ENCODE measurements at places on chromosomes 6 and 20. TPM values are rescaled to one million over a fixed set of nuclear protein-coding genes. Genes with fewer than 3 reads are reported as not detected.
A peak's percentile ranks its signal among the peaks of the same experiment; 100 is the strongest.

DNA sequence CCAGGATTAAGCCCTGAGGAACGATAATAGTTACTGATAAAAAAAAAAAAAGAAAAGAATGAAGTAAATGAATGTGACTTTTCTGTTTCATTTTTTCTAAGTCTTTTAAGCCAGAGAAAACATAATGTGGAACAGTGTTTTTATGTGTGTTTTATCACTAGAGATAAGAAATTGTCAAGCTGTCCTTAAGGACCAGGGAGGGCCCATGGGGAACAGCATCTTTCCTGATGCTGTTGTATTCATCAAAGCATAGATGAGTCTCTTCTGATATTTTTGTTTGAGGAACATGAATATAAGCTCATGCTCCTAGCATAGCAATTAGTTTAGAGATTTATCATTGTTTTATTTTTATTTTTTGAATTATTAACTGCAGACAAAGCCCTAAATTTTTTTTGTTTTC is 150.2 kb downstream of the LAMA2 start:
- DNase-seq: no peak

Gene ATP5F1E
- 84.0 TPM for total RNA-seq

DNA sequence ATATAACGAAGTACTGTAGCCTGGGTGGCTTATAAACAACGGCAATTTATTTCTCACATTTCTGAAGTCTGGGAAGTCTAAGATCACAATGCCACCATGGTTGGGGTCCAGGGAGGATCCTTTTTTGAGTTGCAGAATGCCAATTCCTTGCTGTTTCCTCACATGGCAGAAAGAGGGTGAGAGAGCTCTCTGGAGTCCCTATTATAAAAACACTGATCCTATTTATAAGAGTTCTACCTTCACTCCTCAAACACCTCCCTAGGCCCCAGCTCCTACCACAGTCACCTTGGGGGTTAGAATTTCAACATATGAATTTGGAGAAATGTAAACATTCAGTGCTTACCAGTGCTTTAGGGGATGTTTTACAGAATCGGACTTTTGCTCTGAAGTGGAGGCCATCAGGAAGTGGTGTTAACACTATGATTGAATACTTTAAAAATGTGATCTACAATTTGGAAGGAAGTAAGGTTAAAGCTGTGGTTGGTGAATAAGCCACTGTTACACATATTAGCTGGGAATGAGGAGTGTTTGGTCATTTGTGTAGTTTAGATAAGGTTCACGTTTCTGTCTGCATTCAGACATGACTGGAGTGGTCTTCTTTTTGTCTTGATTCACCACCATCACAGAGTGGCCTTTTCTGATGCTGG is 79.9 kb upstream of the SPTLC3 start:
- DNase-seq: no peak

GRCh38 chr20:48772183-48772976 is 55.4 kb downstream of the PREX1 start:
- no peak for DNase-seq

Gene CST7
- 10.7 TPM for total RNA-seq

DNA sequence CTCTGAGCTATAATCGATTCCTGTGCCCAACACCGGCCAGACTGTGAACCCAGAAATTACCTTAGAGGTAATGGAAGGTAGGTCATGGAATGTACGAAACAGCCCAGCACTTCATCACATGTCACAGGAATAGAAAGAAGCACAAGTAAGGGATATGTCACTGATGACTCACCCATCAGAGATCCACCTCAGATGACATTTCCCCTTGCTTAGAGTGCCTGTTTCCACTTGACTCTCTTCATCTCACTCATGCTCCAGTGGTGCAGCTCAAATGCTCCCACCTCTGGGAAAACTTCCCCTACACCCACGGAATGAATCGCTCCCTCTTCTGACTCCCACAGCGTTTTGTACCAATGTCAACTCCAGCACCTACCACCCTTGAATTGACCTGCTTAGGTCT is 381.6 kb upstream of the CNR1 start:
- no peak for DNase-seq

Gene DDO
- total RNA-seq: 0.21 TPM

- DNase-seq: no peak
These were observed 1.9 kb downstream of the PNLDC1 start for GRCh38 chr6:159801935-159802334.

Gene DZANK1
- total RNA-seq: 3.9 TPM

Gene SIRPB1
- 4.4 TPM for total RNA-seq

DNA sequence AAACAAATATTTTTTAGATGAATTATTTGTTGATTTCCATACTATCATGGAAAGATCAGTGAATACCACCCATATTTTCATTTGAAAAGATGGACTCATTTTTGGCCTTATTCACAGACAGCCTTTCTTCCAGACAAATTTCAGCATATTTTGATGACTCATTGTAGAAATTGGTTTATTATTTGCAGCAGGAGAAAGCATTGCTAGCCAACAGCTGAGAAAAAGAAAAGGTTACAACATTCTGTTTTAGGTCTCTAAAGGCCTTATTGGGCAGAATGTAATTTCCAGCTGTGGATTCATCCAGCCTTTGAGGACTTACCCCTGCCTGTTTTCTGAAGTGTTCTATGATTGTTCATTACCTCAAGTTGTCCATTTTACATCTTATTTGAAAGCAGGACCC is 201.9 kb downstream of the PLCB4 start:
- no peak for DNase-seq

DNA sequence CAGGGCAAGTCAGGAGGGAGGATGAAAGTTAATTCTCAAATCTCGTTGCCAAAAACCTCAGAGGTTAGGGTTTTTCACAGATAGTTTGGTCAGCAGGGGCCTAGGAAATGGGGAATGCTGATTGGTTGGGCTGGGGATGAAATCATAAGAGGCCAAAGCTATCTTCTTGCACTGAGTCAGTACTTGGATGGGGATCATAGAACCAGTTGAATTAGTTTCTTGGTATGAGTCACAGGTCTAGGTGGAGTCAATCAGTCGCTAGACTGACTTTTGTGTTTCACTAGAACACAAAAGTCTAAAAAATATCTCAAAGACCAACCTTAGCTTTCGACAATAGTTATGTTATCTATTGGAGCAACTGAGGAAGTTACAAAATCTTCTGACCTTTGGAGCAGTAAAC is 368.5 kb downstream of the TBC1D32 start:
- no peak for DNase-seq

GRCh38 chr20:48629069-48629959 is 198.5 kb downstream of the PREX1 start:
- DNase-seq: no peak

Gene SLC22A1
- 0.21 TPM for total RNA-seq

Gene ADNP
- total RNA-seq: 54.8 TPM

DNA sequence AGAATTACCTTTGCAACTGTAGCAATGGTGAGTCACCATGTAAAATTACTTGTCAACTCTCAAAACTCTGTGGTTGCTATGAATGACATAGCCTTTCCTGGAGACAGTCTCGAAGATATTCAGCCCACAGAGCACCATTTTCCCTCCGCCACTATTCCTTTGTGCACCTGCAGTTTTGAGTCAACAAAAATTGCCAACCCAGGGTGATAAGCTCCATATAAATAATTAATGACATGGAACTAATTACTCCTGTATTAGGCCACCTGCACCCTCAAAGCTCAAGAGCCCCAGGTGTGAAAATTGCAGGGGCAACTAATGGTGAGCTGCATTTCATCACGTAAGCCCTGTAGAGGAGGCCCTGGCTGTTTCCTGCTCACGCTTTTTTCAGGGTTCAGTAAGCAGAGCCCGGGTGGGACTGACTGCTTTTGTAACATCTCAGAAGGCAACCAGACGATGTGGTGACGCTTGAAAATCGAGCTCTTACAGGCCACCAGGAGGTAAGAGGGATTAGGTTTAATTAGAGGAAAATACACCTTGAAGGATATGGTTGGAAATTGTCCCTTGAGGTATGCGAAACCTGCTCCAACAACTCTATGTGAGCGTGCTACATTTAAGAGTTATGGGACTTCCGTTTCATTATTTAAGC is 70.8 kb downstream of the BMP2 start:
- no peak for DNase-seq

DNA sequence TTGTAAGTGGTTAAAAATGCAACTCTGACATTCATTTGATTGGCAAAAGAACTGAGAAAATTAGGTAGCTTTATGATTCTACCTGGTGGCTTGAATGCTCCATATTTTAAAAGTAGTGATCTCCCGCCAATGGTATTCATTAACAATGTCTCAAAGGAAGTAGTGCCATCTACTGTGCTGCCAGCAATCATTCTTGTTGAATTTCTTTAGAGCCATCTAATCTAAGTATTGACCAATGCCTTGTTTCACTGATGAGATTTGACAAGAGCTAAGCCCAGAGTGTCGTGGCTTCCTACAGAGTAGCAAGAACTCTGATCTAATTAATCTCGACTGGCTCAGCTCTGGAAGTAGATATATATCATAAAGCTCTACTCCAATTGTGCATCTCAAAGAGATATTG is 696.7 kb downstream of the C6orf118 start:
- DNase-seq: no peak

Gene MLIP
- total RNA-seq: not detected

DNA sequence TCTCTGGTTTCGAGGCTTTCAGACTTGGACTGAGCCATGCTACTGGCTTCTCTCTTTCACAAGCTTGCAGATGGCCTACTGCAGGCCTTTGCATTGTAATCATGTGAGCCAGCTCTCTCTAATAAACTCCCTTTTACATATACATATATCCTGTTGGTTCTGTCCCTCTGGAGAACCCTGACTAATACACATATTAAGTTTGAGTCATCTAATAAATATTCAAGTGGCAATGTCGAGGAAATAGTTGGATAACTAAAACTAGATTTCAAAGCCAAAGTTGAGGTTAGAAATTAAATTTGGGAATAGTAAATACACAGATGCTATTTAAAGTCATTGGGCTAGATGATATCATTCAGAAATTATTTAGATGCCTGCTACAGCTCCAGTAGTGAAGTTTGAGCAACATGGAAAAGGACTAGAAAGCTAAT is 1343.4 kb downstream of the GRIK2 start:
- DNase-seq: no peak

DNA sequence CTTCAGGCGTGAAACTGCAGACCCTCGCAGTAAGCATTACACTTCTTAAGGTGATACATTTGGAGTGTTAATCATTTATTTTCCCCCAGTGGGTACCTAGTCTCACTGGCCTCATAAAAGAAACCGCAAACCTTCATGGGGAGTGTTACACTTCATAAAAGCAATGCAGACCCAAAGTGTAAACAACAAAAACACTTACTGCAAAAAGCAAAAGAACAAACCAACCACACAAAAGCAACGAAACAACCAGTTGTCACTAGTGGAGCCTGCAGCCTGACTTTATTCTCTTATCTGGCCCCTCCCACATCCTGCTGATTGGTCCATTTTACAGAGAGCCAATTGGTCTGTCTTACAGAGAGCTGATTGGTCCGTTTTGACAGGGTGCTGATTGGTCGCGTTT is 23.8 kb downstream of the LY86 start:
- no peak for DNase-seq

- no peak for DNase-seq
These were observed 39.0 kb downstream of the HLA-A start for GRCh38 chr6:29981211-29981812.

Gene TRIM26
- 51.2 TPM for total RNA-seq

DNA sequence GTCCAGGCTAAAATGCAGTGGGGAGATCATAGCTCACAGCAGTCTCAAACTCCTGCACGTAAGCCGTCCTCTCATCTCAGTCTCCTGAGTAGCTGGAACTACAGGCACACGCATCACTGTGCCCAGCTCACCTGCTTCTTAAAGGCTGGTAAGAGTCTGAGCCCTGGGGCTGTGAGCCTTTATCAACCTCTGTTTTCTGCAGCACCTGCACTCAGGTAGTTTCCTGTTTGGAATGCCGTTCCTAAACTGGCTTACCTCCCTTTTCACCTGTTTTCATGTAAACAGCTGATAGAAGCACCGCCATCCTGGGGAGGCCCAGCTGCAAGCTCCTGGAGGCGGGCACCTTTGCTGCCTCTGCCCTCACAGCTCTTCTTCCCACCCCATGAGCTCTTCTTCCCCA is 45.4 kb downstream of the SLC24A3 start:
- DNase-seq: no peak

GRCh38 chr6:105424175-105424783 is 21.4 kb upstream of the PREP start:
- peak; percentile 23 for DNase-seq

DNA sequence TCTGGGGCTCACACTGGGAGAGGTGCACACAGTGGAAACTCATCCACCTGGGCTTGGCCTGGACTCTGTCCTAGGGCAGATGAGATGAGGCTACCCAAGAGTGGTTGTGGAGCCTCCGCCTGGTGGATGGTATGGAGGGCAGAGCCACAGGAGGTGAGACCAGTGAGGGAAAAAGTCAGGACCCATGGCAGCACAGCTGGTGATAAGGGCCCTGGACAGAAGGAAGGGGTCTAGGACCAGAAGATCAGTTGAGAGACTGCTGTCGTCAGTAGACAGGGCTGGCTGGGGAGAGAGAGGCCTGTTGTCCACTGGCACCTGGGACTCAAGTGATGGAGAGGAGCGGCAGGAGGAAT is 29.8 kb downstream of the PLCG1 start:
- no peak for DNase-seq

- DNase-seq: no peak
These were observed 18.0 kb upstream of the NAA20 start for GRCh38 chr20:19998990-19999705.

DNA sequence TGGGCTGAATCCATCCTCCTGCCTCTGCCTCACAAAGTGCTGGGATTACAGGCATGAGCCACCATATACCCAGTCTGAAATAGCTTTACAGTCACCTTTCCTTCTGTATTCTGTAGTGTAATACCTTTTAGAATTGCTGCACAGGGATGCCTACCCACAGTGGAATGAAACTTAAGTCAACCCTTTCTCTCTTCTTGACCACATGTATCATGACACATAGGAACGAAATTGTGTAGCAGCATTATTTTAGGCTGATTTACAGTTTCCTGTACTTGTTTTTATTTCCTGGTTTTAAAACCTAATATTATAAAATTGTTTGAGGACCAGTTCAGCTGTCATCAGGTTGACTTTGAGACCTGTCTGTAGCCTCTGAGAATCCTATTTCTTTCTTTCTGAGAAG is 297.8 kb downstream of the ZFAND3 start:
- no peak for DNase-seq

- no peak for DNase-seq
These were observed 23.9 kb downstream of the MAP7 start for GRCh38 chr6:136526196-136526930.

- no peak for DNase-seq
These were observed 24.5 kb downstream of the FIG4 start for GRCh38 chr6:109715616-109716015.

DNA sequence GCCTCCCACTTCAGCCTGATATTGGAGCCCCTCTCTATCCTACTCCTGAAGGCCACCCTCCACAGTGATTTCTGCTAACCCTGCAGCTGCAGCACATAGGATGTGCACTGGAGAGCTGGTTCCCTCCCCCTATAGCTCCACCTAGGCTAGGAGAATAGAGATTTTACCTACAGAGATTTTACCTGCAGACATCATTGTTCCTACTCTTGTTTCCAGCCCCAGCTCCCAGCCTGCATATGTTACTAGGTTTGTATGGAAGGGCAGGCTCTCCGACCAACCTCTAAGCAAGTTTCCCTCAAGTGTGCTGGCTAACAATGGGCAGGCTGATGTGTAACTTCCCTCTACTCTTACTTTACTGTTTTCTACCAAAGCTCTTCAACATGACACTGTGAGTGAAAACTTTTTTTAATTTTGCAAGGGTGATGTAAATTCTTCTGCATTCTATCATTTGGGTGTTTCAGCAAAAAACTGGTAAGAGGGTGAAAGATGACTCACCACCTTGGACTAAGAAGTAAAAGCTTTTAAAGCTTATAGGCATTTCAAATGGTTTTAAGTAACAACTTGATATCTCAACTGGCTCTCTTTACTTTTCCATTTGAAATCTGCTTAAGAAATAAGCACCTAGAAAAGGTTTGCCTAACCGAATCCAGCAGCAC is 106.8 kb downstream of the CDK19 start:
- no peak for DNase-seq

GRCh38 chr20:50394569-50394968 is 115.6 kb upstream of the PTPN1 start:
- DNase-seq: no peak

Data from T-helper 17 cell (primary cell).